ENCODE measurements at places on chromosomes 2 and 18. TPM values are rescaled to one million over a fixed set of nuclear protein-coding genes. Genes with fewer than 3 reads are reported as not detected.

- no peak for DNase-seq
These were observed 26.4 kb downstream of the SKA1 start for GRCh38 chr18:50401295-50401694.

- DNase-seq = no peak
These were observed 56.9 kb downstream of the ITGA6 start for GRCh38 chr2:172484253-172484652.

- no peak for DNase-seq
These were observed 104.8 kb downstream of the MAP4K4 start for GRCh38 chr2:101802329-101802728.

- DNase-seq = no peak
These were observed 42.3 kb downstream of the SMAD2 start for GRCh38 chr18:47888156-47888555.

- no peak for DNase-seq
These were observed 493.6 kb downstream of the NYAP2 start for GRCh38 chr2:225893151-225893550.

The NEU4 gene
- 0.36 TPM for total RNA-seq

The LRPPRC gene
- 65.7 TPM for total RNA-seq

All from sigmoid colon (tissue), 7 donors.